ENCODE measurements at places on chromosomes 16 and 17.
A peak's percentile ranks its signal among the peaks of the same experiment; 100 is the strongest.

- DNase-seq, result no peak
Observed at GRCh38 chr16:81532491-81533174, 88.0 kb downstream of the CMIP start.

- DNase-seq, result no peak
Observed at GRCh38 chr16:85396879-85397871, 215.9 kb upstream of the GSE1 start.

DNA sequence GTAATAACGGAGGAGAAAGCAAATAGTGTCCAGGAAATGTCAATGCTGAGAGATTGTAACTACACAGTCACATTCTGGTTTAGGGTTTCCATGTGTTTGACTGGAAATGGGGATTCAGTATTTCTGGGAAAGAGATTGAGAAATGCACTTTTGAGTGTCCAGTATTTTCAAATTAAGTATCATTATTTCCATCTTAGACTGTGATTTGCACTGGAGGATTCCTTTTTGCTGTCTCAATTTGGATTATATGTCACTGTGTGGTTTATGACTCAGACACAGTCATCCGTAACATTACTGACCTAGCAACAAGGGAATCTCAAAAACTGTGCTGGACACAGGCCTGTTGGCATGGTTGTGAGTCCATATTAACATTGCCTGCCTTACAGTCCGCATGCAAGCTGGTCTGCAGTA lies 681.4 kb downstream of the CDH11 start:
- no peak for DNase-seq

- DNase-seq, result no peak
Observed at GRCh38 chr16:87723226-87723623, 42.6 kb downstream of the KLHDC4 start.

DNA sequence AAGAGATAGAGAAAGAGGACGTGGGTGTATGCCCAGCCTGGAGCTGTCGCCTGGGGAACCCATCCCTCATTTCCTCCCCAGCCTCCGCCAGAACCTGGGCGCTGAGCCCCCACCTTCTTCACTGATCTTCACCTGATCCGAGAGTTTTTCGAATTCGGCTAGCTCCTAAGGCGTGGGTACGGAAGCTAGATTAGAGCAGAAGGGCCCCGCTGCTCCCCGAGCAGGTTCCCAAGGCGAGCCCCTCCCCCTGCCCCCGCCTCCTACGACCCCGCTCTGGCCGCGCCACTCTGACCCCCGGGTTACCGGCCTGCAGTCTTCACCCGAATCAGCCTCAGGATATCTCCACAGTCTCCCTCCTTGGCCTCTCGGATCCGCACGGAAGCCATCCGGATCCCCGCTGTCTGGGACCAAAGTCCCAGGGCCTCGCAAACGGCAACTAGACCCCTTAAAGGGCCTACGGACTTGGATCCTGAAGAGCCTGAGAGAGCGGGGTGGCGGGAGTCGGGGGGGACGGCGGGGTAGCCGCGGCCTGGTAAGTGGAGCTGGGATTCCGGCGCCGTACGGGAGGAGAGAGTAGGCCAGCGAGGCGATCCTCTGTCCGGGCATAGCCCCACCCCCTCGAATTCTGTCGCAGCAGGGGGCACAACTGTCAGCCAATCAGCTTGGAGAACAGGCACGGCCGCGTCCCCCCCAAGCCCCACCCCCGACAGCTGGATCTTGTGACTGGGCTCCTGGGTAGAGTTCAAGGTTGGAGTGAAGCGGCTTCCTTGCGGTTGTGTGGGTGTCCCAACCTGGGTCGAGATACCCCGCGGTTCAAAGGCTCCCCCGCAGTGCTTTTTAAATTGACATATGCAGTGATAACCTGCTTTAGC lies at the start of gene SAT2:
Gene SAT2, minus strand, starts transcription at position 572 of the 872 bp plus-strand sequence. Its CDS starts 186 bp downstream, at position 386.
- peak; percentile 97 for DNase-seq

DNA sequence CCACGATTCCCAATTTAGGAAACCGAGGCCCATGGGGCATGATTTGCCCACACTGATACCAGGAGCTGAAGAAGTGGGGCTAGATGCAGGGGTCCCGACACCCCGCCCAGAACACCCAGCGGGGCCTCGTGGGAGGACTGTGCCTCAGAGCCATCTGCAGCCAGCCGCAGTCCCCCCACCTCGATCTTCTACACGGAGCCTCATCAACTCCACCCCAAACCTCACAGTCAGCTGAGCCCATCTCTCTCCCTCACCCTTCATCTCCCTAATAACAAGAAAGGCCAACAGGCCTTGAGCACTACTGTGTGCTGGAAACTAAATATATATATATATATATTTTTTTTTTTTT lies 4.2 kb downstream of the ITGAE start:
- DNase-seq, result peak; percentile 56

GRCh38 chr17:55398689-55399088 lies 22.9 kb downstream of the MMD start:
- no peak for DNase-seq

- DNase-seq, result no peak
Observed at GRCh38 chr17:82096709-82097183, 1.3 kb downstream of the FASN start.

DNA sequence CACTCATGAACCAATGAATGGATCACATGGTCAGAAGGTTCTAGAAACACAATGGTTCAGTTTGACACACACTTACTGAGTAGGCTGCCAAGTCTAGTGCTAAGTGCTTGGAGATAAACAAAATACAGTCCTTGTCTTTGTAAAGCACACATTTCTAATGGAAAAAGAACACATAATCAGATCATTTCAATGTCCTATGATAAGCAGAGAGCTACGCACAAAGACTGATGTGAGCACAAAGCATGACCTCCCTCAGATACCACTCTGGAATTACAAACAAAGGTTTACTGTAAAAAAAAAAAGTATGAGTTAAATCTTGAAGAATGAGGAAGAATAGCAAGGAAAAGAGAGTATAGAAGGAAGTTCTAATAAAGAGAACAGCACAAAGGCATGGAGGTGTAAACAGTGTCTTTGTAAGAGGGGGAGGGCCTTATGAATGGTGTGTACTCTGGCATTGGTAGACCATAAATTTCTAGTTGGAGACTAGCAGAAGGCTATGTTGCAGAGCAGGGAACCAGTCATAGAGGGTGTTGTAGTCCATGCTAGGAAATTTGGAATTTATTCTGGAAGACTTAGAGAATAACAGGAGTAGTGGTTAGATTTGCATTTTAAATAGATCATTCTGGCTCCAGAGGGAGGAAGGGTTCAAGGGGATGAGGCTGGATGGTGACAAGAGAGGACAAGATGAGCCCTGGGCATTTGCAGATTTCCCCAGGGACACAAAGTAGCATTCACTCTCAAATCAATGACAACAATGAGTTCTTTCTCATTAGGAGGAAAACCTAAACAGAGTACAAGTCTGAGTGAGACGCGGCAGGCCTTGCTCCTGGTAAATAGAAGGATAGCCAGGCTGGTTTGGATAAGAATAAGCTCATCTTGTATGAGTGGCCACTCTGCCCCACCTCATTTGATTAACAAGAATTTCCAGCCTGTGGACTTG lies 468.0 kb downstream of the TOX3 start:
- no peak for DNase-seq

DNA sequence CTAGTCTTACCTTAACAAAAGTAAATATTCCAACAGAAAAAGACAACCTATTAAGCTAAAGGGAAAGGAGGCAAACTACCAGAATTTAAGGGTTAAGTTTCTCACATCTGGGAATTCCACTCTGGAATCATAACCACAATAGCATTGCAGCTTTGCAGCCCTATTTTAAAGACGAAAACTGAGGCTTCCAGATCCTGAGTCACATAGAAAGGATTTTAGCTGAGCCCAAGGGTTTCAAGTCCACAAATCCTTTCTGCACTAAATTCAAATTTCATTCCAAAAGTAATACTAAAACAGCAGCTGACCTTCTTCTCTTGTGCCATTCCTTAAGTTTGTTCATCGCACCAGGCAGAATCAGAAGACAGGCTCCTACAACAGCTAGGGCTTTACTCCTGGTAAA lies 17.8 kb downstream of the XYLT1 start:
- DNase-seq, result no peak

GRCh38 chr16:71414038-71414437 lies 27.8 kb downstream of the TLE7 start:
- DNase-seq, result no peak

DNA sequence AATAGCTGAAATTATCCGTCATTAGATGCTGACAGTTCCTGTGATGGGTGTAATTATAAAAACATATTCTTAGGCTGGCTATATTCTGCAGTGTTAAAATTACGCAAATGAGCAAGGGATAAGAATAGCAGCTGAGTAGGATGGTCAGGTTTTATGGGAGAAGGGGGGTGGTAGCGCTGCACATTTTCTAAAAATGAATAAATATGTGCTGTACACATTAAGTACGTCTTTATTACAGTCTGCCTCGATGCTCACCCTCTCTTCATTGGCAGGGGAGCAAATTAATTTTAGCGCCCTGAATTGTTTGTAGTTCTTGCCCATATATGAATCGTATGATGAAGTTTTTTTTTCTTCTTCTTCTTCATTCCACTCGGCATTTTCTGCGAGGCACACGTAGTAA lies 244.2 kb downstream of the SNX29 start:
- no peak for DNase-seq

DNA sequence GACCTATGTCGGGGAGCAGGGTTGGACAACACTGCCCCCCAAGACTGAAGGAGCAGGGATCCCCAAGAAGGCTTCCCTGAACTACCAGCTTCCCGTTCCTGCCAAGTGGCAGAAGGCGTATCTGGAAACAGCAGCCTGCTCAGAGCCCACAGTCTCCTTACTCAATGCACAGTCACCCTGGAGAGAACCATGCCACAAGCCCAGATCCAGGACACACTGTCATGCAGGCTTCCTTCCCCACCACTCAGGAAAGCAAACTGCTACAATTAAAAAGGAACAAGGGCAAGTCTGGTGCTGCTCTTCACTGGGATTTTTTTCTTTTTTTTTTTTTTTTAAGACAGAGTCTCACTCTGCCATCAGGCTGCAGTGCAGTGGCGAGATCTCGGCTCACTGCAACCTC lies 8.2 kb downstream of the WDR45B start:
- no peak for DNase-seq

- DNase-seq, result no peak
Observed at GRCh38 chr17:67509390-67510287, 132.6 kb downstream of the PITPNC1 start.

GRCh38 chr16:14454391-14454790 lies 175.7 kb downstream of the PARN start:
- no peak for DNase-seq

- DNase-seq, result no peak
Observed at GRCh38 chr16:76801357-76801756, 389.6 kb upstream of the MON1B start.

GRCh38 chr17:1003972-1004768 lies 7.2 kb downstream of the TIMM22 start:
- no peak for DNase-seq

DNA sequence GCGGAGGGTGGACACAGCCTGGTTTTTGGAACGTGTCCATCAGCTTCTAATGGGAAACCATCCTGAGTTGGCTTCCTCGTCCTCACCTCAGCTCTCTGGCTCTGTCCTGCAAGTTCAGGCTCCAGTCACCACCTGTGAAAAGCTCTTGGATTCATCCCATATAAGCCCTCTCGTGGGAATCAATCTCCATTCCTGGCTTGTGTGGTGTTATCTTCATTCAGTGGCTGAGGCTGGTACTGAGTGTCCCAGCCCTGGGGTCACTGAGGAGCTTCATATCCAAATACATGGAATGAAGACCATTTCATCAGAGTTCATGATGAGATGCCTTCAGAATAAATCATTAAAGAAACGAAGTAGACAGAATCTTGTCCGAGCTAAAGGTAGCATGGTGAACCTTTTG lies 189.2 kb downstream of the RBFOX1 start:
- DNase-seq, result no peak

DNA sequence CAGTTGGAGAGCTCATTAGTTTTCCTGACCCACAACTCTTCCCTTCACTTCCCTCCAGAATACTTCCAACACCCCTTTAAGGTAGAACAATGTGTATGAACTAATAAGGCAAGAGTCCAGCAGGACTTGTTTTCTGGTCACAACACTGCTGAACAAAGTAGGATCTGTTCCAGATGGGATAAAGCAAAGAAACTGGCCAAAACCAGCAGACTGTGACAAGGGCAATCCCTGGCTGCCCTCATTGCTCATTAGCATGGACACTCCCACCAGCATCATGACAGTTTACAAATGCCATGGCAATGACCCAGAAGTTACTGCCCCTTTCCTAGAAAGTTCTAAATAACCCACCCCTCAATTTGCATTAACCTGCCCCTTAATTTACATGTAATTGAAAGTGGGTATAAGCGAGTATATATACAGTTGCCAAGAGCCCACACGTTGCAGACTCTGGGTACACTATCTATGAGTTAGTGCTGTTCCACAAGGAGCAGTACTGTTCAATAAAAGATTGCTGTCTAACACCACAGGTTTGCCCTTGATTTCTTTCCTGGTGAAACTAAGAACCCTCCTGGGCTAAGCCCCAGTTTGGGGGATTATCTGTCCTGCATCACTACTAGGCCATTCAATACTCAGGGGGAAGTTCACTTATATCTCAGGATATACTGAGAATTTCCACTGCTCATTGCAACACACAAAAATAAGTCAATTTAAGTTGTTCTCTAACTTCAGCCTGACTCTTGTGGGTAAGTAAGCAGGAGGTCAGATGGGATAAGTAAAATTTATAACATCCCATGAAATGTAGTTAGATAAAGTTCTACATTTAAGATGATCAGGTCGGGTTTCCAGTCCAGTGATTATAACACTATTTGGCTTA lies 82.3 kb downstream of the SSH2 start:
- no peak for DNase-seq

- DNase-seq, result no peak
Observed at GRCh38 chr17:39238311-39238972, 12.7 kb upstream of the STAC2 start.

DNA sequence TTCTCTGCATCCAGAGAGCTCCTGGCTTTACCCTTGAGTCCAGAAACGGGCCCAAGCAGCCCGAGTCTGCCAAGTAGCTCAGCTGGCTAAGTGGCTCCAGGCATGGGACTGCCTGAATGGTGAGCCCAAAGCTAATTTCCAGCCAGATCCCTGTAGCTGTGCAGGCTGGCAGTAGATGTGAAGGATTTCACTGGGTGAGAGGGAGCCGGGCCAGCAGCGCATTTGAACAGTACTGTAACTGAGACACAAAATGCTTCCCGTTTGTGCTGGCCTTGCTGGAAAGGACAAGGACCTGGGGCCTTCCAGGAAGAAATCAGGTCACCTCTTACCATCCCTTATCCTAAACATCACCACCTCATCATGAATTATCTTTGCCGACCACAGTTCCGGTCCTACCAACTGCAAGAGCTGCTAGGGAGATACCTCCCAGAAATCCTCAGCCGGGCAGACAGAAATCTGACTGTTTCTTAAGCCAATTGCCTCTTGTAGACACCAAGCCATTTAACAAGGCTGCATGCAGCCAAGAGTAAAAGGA lies 3.7 kb downstream of the TIMP2 start:
- no peak for DNase-seq

DNA sequence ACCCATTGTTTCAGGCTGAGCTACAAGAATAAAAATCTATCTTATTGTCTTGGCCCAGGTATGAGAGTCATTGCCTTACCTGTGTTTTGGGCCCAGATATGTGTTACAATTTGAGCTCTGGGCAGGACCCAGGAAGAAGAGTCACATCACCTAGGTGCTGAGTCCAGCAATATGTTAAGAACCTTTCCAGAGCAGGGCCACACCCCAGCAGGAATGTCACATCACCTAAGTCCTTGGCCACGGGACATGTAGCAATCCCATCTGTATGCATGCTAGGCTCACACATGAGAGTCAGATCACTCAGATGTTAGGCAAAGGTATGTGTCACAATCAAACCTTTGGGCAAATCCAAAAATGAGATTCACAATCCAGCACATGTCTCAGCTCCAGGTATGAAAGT lies 2103.5 kb downstream of the TP53TG3F start:
- no peak for DNase-seq

Data from GM18507 (cell line).